ENCODE measurements at places on chromosomes 16 and 17.
A peak's percentile ranks its signal among the peaks of the same experiment; 100 is the strongest.

DNA sequence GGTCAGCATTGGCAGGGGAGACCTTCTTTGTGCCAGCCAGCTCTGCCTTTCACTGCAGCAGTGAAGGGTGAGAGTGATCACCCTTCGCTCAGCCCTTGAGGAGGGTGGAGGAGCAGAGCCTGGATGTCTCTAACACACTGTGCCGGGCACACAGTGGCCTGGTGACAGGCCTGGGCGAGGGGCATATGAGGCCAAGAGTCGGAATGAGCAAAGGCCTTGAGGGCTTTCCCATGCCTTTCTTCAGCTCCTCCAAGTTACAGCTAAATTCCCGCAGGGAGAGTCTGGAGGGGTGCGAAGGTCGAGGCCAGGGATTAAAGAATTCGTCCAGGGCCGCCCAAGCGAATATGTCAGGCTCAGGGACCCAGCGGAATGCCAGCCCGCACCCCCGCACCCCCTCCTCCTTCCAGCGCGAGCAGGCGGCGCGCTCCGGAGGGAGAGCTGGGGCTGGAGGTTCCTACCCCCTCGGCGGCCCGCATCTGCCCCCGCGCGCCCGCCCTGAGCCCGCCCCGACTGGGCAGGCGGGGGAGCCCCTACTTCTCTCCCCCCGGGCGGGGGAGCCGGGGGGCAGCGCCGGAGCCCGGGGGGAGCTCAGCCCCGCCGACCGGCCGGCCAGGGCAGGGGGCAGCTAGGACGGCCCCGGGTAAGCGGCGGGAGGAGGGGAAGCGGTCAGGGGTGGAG is at the start of gene RASL10B:
RASL10B (plus strand) TSS at position 401 of the 678 bp plus-strand sequence. CDS start 3,546 bp downstream, outside the sequence.
- DNase-seq = peak; percentile 36

GRCh38 chr17:44222112-44222869 is 2.8 kb upstream of the UBTF start:
- DNase-seq = no peak

GRCh38 chr17:67995570-67996263 is 552 bp downstream of the C17orf58 start:
- no peak for DNase-seq

DNA sequence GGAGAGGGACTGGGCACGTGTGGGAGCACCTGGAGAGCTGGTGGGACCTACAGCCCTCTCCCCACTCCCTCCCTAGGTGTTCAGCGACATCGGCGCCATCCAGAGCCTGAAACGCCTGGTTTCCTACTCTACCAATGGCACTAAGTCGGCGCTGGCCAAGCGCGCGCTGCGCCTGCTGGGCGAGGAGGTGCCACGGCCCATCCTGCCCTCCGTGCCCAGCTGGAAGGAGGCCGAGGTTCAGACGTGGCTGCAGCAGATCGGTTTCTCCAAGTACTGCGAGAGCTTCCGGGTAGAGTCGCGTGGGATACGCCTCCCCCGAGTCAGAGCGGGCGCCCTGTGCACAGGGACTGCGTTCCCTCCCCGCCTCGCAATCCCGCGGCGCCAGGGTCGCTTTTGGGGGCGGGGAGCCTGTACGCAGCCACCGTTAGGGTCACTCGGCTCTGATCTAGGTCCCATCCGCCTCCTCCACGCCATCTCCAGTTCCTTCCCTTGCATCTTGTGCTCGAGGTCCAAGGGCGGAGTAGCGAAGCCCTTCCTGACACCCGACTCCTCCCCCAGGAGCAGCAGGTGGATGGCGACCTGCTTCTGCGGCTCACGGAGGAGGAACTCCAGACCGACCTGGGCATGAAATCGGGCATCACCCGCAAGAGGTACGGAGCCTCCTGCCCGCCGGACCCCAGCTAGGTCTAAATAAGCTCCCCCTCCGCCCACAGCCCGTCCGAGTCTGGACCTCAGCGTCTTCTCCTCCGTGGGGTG is 13.0 kb downstream of the SARM1 start:
- peak; percentile 28 for DNase-seq

DNA sequence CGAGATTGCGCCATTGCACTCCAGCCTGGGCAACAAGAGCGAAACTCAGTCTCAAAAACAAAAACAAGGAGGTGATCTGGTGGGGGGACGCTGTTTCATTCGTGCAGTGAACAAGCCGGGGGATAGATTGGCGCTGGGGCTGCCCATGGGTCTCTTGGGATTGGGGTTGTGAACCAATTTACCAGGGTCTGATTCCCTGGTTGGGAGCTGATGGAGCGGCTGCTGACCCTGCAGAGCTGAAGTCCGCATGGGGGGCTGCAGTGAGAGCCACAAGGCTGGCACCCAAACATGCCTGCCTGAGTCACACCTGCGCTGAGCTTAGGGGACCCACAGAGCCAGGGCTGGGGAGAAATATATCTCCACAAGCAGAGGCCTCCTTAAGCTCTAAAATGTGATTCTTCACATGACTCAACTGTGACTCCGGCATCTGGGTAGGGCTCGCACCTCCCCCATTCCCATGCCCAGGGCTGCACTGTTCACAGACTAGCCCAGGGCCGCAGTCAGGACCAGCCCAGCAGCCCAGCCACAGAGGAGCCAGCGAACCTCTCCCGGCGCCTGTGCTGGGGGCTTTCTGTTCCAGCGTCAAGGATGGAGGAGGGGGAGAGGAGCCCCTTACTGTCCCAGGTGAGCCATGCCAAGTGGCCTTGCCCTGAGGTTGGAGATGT is 5.0 kb downstream of the TSPAN10 start:
- no peak for DNase-seq

GRCh38 chr17:78039581-78039980 is 81.1 kb downstream of the TNRC6C start:
- no peak for DNase-seq

GRCh38 chr17:50721194-50722010 is 2.0 kb downstream of the LUC7L3 start:
- no peak for DNase-seq

- no peak for DNase-seq
Measured at GRCh38 chr17:42928714-42929496, 28.3 kb downstream of the G6PC1 start.

- DNase-seq = no peak
Measured at GRCh38 chr16:27973678-27974077, 89.8 kb downstream of the GSG1L start.

GRCh38 chr17:60086818-60087591 is 8.3 kb upstream of the HEATR6 start:
- DNase-seq = no peak

- no peak for DNase-seq
Measured at GRCh38 chr16:6643080-6643686, 689.5 kb upstream of the RBFOX1 start.

- no peak for DNase-seq
Measured at GRCh38 chr17:32658470-32659418, 172.0 kb downstream of the CDK5R1 start.

GRCh38 chr17:76326306-76326705 is 18.2 kb upstream of the QRICH2 start:
- DNase-seq = no peak

- DNase-seq = no peak
Measured at GRCh38 chr17:42460371-42460770, 1.7 kb downstream of the ATP6V0A1 start.

- DNase-seq = no peak
Measured at GRCh38 chr17:4950746-4951204, at the start of gene ENO3. Gene ENO3 (plus strand): TSS chr17:4951119. CDS start chr17:4951830, 711 bp downstream.

GRCh38 chr17:47636273-47637030 is 13.3 kb upstream of the KPNB1 start:
- no peak for DNase-seq

DNA sequence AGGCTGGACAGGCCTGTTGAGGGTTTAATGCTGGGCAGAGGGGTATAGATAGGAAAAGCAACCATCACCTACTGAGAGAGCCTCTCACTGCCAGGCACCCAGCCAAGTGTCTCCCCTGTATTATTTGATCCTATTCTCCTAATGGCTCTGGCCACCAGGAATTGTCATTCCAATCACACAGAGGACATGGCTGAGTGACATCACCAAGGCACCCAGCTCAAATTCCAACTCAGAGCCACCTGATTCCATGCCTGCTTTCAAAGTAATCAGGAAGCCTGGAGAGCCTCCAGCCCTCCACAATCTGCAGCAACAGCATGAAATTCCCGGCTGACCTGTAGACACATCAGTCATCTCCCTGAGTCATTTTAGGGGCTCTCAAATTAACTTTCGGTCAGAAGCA is 368.9 kb upstream of the C16orf82 start:
- DNase-seq = no peak

Measured in stimulated activated CD8-positive, alpha-beta memory T cell treated with anti-CD3 and anti-CD28 coated beads, Interleukin-4, amount 100 ng/mL, for 4 hours (primary cell).